NK-92 treated with Interleukin-12 subunit alpha and Interleukin-12 subunit beta, amount 100 ng/mL, for 24 hours (cell line): ENCODE measurements at places on chromosomes 11 and 22.

- no peak for DNase-seq
Observed at GRCh38 chr11:62708392-62708791, 916 bp downstream of the GNG3 start.

DNA sequence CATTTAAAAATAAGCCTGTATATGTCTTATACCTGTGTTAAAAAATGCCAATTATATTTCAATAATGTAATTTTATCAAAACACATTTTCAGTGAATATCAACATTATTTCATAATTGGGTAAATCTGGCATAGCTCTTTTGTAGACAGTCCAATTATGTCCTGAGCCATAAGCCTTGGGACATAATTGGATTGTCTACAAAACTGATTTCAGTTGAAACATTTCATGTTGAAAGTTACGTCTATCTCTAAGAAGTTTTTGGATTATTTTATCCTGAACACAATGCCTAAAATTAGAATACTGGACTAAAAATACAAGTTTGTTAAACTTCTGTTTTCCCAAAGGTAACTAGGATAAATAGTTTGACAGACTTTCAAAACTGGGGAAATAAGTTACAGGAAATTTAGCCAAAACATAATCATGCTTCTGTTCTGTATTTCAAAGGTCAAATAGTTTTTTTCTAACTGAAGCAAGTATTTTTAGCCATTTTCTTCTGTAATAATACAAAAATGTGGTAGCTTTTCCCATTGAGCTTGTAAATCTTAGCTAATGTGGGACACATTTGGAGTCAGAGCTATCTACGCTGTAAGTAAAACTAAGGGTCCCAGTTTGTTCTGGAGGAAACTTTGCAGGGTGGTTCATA lies 100.7 kb upstream of the BIRC3 start:
- no peak for DNase-seq

DNA sequence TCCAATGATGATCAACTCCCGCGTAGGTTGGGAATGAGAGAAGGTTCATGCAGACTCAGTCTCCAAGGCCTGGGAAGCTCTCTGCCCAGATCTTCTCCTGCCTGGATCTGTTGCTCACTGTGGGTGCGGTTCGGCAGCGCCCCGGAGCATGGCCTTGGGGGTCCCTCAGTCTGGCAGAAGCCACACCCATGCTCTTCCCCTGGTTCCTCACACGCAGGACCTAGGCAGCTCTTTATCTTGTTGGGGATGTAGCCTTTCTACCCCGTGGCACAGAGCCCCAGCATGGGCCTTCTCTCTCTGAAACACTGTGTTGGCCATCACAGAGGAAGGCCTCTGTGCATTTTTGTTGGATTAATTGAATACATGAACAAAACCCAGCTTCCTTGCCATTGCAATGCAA lies 1461.6 kb downstream of the BRD1 start:
- DNase-seq = no peak

GRCh38 chr22:36760786-36761185 lies 15.1 kb downstream of the IFT27 start:
- DNase-seq = no peak

DNA sequence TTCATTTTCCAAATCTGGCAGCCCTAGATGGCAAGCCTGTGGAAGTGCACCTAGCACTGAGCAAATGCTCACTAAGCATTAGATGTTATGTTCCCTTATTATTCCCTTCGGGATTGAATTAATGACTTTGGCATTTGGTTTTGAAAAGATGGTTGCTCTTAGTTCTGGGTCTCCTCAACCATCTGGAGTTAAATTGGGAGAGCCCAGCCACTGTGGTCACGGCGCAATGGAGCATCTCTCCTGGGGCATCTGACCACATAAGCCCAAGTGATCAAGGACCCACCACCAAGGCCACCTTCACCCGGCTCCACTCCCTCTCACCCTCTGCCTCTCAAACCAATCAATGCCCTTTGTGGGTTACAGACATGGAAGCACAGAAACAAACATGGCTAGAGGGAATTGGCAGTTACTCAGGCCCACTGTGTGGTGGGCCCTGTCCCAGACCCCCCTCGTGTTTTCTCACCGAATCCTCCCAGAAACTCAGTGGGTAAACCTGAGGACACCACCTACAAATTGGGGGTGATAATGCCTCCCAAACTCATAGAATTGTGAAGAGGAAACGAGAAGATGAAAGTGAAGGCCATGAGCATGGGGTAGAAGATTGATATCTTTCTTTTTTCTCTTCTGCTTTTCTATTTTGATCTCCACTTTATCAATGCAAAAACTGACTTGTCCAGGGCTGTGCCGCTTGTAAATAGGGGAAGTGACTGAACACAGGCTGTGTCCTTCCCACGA lies 52.2 kb downstream of the IRAG1 start:
- no peak for DNase-seq

- DNase-seq = no peak
Observed at GRCh38 chr11:81941998-81942397, 791.7 kb downstream of the FAM181B start.

- DNase-seq = no peak
Observed at GRCh38 chr11:64356498-64357411, 2.2 kb upstream of the RPS6KA4 start.

DNA sequence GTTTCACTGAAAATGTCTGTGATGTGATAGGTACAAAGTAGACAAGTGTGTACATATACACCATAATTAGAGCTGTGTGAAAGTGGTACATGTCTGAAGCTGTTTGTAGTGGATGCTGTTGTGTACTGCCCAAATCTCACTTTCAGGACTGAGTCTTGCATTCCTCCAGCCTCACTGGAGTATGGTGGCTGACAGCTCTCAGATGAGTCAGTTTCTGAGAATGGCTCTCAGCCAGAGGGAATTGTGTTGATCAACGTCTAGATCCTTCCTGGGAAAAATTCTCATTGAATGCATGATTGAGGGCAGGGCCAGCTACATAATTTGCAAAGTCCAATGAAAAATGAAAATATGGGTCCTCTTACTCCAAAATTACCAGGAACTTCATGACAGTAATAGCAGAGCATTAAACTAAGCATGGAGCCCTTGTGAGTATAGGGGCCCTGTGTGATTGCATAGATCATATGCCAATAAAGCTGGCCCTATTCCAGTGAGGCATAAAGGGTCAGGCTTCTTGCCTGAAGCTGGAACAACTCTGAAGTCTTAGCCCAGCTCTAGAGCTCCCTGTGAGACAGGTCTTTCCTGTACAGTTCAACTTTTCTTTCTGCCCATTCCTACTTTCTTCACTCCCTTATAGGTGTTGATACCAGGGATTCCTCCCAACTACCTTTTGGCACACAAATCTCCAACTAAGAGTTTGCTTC lies 10.8 kb upstream of the CYP2R1 start:
- DNase-seq = no peak

DNA sequence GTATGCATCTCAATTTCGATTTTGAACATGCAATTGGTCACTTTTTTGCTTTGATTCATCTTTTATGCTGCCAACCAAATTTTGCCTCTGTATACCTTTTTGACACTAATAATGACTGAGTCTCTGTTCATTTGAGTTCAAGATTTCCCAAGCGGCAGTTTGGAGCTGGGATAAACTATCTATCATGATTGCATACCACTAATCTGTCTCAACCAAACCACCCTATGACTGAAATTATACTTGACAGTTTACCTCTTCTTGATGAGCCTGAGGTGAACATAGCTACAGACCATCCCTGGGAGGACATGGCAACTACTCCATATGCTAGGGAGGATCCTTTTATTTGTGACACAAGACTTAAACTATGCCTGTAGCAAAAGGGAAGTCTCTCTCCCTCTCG lies 146.2 kb downstream of the PAX6 start:
- no peak for DNase-seq

DNA sequence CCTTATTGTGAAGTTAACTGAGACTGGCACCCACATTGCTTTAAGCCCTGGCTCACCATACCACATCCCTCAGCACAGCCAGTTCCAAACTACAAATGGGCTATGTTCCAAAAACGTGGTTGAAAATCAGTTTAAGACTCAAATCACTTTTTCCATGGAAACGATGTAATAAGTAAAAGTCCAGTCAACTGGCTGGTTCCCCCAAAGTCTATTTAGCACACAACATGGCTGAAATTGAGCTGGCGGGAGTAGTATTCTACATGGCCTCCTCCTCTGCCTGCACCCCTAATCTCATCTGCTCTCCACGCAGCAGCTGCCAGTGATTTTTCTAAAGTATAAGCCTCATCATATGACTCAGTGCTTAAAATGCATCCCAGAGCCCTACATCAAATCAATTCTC lies 40.9 kb upstream of the BIRC3 start:
- DNase-seq = no peak

DNA sequence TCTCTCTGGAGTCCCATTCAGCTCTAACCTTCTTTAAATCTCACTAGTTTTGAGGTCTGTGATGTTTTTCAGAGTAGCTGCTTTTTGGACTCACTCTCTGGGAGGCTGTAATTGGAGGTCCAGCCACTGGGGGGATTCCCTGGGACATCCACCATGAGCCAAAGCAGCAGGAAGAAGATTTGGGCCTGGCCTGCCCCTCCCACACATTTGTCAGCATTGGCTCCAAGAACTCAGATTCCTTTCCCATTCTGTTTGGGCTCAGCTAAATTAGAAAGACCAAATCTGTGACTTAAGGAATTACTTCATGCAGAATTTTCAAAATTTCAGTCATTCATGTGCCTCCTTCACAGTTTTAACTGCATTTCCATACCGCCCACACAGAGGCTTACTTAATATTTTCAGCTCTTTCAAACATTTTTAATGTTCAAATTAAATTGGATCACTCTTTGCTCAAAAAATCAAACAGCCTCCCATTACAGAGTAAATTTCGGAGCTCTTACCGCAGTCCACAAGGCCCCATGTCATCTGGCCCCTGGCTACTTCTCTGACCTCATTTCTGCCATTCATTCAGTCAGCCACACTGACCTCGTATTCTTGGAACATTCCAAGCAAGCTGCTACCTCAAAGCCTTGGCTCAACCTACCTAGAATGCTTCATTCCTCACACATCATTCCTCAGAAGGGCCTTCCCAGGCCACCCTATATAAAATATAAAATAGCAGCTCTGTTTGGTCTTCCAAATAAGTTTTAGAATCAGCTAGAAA lies 54.5 kb upstream of the RRAS2 start:
- no peak for DNase-seq

DNA sequence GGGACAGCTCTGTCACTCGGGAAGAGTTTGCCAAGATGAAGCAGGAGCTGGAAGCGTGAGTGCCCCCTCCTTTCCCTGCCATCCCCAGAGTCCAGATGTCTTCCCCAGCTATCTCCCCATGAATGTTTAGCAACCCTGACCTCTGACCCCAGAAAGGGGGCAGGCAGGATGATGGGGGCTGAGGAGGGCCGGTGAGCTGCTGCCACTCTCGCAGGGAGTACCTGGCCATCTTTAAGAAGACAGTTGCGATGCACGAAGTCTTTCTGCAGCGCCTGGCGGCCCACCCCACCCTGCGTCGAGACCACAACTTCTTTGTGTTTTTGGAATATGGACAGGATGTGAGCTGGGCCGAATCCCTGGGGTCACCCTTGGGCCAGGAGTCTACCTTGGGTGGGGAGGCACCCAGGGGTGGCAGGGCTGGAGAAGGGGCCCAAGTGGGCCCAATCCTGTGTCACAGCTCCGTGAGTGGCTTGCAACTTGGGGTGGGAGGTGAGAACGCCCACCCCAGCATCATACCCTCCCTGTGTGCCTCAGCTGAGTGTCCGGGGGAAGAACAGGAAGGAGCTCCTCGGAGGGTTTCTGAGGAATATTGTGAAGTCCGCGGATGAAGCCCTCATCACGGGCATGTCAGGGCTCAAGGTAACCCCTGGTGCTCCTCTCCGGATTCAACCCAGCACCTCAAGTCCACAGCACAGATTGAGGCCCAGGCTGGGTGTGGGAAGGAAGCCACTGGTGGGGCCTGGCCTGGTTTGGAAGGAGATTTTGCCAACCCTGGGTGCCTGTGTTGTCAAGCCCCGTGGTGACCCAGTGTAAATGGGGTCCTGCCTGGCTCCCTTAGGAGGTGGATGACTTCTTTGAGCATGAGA lies 7.5 kb downstream of the CFL1 start:
- DNase-seq = no peak

DNA sequence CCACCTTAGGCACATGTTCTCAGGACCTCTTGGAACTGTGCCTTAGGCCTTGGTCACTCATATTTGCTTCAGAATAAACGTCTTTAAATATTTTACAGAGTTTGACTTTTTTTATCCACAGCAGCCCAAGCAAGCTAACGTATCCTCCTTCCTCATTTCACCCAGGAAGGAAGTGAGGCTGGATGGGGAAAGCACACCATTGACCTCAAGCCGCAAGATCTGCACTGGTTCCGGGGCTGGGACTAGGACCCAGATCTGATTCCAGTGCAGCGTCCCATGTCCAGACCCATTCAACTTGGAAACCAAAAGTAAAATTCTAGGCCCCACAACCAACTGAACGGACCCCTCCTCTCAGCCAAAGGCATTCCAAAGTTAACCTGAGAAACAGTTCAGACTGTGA lies 2.4 kb upstream of the LGALS12 start:
- no peak for DNase-seq

DNA sequence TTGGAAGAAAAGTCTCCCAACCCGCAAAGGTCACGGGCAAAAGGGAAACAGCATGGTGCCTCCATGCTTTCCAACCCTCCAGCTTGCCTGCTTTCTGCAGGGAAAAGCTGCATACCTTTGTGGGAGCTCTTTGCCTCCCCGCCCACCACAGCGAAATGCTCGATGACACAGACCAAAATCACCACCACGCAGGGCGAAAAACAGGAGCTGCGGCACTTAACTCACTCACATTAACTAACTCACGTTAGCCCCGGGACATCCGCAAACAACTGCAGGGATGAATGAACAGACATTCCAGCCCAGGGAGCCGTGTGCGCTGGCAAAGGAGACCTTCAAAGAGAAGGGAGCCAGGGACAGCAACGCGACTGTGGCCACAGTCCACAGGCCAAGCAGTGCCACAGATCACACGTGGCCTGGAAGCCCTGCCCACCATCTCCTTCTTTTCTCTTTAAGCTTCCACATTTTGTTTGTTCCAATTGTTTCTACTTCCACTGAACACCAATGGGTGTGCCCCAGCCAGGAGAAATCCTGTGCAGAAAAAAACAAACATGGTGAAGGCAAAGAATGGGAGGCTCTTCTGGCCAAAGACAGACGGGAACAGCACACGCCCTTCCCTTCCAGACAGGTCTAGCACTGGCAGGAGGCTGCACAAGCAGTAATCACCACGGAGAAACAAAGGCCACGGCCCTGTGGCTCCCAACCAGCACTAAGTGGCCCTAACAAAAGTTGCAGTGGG lies 39.3 kb downstream of the DUSP8 start:
- no peak for DNase-seq

- DNase-seq = no peak
Observed at GRCh38 chr11:75035911-75036565, 47.3 kb downstream of the NEU3 start.

DNA sequence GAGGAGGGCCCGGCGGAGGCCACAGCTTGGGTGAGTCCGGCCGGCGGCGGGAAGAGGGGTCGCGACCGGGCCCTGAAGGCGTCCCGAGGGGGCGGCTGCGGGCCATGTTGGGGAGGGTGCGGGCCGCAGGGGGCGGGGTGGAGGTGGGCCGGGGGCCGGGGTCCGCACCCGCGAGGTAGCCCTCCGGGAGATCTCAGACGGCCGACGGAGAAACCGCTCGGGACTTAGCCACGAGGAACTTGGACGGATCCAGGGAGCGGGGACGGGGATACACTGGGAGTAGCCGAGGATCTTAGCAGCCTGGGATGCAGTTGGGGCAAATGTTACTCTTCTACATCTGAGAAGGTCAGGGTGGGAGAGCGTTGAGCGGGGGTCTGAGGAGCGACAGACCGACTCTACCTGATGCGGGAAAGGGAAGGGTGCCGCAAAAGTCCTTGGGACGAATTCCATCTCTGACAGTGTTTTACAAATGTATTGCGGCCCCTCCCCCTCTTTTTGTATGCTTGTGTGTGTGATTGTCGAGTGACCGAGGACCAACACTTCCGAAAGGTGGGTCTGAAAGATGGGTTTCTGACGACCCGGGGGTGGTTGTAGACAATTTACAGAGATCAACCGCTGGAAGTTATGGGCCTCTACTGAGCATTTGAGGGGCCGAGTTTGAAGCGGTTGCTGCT lies 658 bp downstream of the STIP1 start:
- DNase-seq = peak; percentile 61
